ENCODE measurements at places on chromosomes 2 and 18.

- no peak for DNase-seq
Measured at GRCh38 chr2:12556762-12557161, 160.0 kb upstream of the TRIB2 start.

GRCh38 chr2:68195096-68195495 is 37.4 kb downstream of the PNO1 start:
- no peak for DNase-seq

DNA sequence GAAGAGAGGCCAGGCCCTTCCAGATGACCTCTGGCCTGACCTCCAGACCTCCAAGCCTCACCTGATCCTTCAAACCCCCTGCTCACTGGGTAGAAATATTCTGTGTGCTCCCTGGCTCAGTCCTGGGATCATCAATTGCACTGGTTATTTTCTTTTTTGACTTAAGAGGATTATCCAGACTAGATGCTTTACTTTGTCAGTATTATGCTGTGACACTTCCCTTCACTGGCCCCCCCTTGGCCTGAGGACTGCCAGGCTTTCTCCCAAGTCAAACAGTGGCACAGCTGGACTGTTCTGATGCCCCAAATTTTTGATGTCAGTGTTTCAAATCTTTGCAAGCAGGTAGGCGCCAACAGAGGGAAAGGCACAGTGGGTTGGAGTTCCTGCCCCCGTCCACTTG is 156.3 kb upstream of the SKOR2 start:
- DNase-seq: no peak

- DNase-seq: no peak
Measured at GRCh38 chr2:162676515-162676914, 162.1 kb downstream of the KCNH7 start.

DNA sequence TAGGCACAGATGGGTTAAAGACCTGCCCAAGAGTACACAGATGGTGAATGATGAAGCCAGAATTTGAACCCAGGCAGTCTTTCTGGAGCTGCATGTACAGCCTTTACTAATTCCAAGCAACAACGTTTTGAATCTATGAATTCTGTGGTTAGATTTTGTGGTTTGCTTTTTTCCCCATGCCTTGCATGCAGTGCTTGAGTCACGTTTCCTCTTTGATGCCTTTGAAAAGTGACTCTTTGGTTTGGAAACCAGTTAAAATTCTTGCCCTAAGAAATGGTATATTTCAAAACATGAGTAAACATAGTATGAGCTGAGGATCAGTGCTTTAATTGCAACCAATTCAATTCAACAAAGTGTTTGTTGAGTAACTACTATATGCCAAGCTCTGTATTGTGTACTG is 48.2 kb upstream of the PPM1B start:
- DNase-seq: peak; percentile 77

GRCh38 chr2:133484106-133484505 is 84.2 kb downstream of the NCKAP5 start:
- peak; percentile 86 for DNase-seq

DNA sequence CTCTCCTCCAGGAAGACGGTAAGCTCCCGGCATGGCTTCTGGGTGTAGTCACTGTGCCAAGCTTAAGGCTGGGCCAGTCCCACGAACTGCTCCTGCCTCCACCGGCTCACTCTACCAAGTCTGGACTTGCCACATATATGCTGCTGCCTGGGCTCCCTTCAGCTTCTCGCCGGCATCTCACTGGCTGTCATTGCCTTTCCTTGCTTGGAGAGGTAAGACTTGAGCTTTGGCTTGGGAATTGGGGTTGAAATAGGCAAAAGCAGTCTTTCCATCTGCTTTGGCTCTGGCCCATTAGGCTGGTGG is 481.0 kb downstream of the TGIF1 start:
- no peak for DNase-seq

- no peak for DNase-seq
Measured at GRCh38 chr18:21134895-21135294, 23.3 kb upstream of the ROCK1 start.

- no peak for DNase-seq
Measured at GRCh38 chr2:202885190-202885589, 13.6 kb upstream of the ICA1L start.

DNA sequence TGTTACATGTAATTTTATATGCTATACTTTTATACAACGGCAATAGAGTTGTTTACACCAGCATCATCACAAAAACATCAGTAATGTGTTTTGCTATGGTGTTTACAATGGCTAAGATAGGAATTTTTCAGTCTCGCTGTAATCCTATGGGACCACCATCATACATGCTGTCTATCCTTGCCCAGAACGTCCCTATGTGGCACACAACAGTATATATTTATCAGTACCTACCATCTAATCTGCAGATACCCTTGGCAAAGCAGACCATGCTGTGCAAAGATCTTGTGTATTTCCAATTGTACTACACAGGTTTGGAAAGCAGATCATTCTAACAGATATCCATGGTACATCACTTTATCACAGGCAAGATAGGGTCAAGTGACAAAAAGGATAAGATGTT is 15.3 kb downstream of the RPL31 start:
- DNase-seq: no peak

Data from BJ (cell line).